ENCODE measurements at places on chromosomes 5 and 9.

DNA sequence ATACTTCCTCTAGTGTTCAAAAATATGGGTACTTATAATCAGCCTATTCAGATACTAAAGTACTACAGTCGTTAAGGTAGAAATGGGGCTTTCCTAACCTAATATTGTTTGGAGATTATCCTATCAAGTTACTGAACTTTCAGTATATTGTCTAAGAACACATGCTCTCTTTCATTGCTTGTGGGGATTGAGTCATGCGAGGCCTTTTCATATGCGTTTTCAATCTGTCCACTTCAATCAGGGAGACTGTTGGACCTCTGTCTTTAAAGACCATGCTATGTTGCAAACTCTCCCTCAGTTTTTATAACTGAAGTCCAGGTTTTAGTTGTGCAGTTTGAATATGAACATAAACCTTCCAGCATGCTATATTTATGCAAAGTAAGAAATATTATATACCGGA, 15.0 kb downstream of the PRR16 start:
- DNase-seq = no peak

DNA sequence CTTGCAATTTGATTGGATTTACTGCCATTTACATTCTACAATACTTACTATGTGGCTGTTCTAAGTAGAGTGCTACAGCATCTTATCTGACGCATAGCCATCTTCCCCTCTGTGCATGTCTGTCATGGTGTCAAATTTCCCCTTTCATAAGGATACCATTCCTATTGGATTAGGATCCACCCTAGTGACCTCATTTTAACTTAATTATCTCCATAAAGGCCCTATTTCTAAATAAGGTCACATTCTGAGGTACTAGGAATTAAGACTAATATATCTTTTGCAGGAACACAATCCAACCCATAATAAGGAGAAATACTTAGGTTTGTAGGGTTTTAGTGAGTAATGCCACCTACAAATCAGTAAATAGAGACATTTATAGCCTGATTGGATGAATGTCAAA, 268.0 kb downstream of the ADAMTSL1 start:
- no peak for DNase-seq

- DNase-seq = no peak
These were observed 963.6 kb downstream of the CDH12 start for GRCh38 chr5:21889581-21889980.

GRCh38 chr5:94969174-94969573, 315.7 kb downstream of the MCTP1 start:
- peak; percentile 3 for DNase-seq

GRCh38 chr9:101114317-101114716, 85.8 kb downstream of the PLPPR1 start:
- DNase-seq = no peak

GRCh38 chr5:81721049-81721448, 29.8 kb downstream of the SSBP2 start:
- no peak for DNase-seq
